Activated T-cell treated with anti-CD3 and anti-CD28 coated beads, Interleukin-2, amount 50 U/mL, for 72 hours (primary cell): ENCODE measurements at places on chromosomes 4 and X. TPM values are rescaled to one million over a fixed set of nuclear protein-coding genes. Genes with fewer than 3 reads are reported as not detected.

DNA sequence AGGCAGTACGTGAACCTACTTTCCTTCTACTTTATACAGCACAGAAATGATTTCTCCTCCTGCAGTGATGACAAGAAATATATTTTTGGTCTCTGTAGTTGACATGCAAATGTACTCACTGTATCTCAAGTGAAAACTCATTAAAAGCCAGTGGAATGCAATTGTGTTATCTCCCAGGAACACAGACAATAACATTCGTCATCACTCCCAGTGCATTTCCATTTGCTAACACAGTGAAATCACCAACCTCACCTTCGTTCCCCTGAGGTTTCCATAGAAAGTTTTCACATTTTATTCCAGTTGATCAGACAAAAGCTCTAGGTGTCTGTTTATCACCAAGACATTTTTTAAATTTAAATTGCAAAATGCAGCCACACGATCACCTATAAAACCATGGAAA is 2.5 kb upstream of the SPANXD start:
- DNase-seq, result no peak

- no peak for DNase-seq
These were observed 105.9 kb upstream of the SCOC start for GRCh38 chr4:140267576-140267975.

GRCh38 chrX:7444967-7445366 is 297.0 kb upstream of the PUDP start:
- DNase-seq, result peak; percentile 17

The FAM9B gene
- not detected for total RNA-seq

DNA sequence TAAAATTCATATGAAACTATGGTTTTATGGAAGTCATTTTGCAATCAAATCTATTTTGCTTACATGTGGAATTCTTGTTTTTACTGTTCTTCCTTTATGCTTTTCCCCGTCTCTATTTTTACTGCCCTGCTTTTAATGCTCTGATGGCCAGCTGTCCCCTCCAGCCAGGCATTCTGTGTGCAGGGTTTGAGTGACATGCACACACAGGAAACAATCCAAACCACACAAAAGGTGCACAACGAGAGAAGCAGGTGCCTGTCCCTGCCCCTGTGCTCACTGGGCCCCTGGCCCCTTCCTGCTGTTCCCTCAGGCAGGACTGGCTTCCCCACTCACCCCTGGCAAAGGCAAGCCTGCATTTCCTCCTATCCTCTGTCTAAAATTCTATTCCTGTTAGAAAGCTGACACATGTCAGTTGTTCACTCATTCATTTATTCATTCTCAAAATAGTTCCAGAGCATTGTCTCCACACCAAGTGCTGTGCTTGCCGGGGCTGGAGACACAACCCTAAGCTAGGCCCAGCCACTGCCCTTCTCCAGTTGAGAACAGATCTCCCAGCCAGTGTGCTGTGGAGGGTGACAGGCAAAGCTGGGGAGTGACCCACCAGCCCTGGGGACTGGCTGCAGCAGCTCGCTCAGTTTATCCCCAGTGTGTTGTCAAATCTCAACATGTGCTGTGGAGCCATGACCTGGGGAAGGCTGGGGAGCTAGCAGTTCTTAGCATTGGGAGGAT is 346.3 kb downstream of the FBXW7 start:
- DNase-seq, result no peak

The STAG2 gene
- total RNA-seq, result 82.1 TPM

DNA sequence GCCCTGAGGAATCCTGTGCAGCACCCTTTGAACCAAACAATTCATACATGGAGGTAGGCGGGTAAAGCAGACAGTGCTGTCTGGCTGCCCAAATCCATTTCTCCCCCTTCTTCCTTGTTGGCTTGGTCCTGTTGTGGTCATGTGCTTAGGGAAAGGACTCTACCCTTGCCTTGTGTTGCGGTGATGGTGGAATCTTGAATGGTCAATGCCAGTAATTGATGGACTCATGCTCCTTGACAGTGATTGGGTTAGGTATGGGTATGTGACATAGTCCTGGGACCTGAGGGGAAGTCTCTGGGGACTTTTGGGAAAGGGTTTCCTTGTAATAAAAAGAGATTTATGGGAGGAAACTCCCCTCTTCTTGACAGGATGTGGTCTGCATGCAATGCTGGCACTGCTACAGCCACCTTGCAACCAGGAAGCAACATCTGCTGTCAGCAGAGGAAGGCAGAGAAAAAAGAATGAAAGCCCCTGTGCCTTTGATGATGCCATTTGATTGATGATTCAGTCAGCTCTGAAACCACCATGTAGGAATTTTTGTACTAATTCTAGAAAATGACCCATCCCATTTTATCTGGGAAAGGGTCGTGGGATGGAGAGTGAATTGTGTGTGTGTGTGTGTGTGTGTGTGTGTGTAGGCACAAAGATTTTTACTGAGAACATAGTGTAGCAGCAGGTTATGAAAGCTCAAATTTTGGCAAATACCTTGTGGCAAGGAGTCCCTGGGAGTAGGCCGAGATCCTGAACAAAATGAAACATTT is 30.0 kb upstream of the HUWE1 start:
- DNase-seq, result peak; percentile 71

DNA sequence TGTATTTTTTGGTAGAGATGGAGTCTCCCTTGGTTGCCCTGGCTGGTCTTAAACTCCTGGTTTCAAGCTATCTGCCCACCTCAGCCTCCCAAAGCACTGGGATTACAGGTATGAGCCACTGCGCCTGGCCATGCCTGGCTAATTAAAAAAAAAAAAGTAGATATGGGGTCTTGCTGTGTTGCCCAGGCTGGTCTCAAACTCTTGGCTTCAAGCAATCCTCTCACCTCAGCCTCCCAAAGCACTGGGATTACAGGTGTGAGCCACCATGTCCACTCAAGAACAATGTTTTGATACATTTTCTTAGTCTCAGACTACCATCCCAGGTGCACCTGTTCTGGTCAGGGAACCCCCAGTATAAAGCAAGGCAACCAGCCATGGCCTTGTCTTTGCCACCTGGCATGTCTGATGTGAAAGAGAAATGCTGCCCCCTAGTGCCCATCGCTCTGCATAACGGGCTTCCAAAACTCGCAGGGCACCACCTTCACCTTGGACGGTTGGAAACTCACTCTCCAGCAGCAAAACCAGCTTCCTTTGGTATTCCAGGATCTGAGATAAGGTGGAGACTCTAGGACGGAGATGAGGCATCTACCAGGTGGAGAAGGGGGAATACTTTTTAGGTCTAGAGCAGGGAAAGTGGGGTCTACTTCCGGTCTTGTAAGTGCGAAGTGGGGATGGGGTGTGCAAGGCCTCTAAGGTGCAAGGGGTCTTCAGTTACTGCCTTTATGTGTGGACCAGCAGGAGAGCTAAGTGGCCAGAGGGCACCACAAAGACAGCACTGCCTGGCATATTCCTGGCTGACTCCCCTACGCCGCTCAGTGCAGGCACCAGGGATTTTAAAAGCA is 47.7 kb upstream of the AFAP1 start:
- peak; percentile 83 for DNase-seq

The F8A3 gene
- total RNA-seq, result 0.23 TPM

GRCh38 chr4:42078184-42078801 is 74.2 kb downstream of the BEND4 start:
- DNase-seq, result no peak

The GABRB1 gene
- not detected for total RNA-seq

DNA sequence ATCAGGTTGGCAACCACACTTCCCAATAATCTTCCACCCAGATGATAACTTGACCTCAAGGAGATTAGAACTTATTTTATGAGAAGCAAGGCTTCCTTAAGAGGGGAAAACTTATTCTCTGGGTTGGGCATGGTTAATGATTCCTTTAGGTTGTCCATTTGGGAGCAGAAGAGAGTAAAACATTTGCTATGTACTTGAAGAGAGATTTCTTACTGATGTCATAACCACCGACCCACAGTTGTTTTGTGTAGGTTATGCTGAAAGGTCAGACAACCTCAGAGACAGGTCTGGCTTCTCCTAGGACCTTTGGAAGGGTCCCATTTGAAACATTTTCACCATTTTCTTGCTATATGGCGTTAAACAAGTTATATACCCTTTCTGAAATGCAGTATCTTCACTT is 56.1 kb downstream of the FAM114A1 start:
- no peak for DNase-seq

The SPANXA1 gene
- not detected for total RNA-seq

DNA sequence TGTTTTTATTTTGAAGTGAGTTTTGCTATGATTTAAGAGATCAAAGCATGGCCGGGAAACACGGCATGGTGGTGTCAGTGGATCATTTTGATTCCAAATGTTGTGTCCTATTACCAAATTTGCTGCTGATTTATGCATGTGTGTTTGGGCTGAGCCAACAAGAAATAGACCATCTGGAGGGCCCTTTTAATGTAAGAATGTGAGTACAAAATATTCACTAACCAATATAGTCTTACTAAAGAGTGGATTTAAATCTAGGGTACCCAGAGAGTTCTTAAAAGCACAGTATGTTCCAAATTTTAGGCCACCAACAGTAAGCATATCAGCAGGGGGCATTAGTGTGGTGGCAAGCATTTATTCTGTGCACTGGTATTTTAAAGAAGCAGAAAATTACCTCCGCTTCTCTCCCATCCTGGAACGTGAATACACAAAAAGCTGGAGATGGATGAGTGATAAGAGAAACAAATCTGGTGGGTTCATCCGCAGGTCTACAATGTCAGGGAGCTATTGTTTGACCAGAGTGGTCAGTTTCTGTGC is 444.4 kb upstream of the IGFBP7 start:
- DNase-seq, result no peak

GRCh38 chr4:95158045-95158444 is 390.7 kb downstream of the UNC5C start:
- no peak for DNase-seq

The CABS1 gene
- not detected for total RNA-seq

The TMPRSS11D gene
- not detected for total RNA-seq

DNA sequence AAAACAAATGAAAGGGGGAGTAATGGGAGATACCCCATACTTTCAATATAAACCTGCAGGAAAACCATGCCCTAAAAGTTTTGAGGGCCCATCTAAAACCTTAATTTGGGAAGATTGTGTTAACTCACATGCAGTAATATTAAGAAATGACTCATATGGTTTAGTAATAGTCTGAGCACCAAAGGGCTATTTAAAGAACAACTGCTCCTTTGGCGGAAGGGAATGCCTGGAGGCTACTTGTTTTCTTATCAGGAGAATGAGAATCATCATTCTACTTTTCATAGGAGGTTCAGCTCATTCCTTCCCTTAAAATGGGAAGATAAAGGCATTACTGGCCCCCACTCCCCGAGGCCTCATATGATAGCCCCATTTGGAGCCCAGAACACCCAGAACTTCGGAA is 47.6 kb downstream of the SPIN3 start:
- DNase-seq, result no peak

- DNase-seq, result no peak
These were observed 38.9 kb downstream of the IGFBP7 start for GRCh38 chr4:57071326-57071725.

The S100G gene
- total RNA-seq, result not detected

DNA sequence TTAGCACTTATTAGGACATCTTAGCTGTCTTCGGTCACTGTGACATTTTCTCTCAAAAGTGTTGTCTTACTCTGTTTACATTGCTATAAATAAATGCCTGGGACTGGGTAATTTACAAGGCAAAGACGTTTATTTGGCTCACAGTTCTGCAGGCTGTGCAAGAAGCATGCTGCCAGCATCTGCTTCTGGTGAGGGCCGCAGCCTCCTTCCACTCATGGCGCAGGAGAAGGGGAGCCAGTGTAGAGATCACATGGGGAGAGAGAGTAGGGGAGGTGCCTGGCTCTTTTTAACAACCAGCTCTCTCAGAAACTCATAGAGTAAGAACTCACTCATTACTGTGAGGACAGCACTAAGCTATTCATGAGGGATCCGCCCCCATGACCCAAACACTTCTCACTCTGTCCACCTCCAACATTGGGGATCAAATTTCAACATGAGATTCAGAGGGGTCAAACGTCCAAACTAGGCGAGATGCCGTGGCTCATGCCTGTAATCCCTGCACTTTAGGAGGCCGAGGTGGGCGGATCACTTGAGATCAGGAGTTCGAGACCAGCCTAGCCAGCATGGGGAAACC is 43.5 kb upstream of the HERC6 start:
- DNase-seq, result no peak

- no peak for DNase-seq
These were observed 145.3 kb upstream of the GALNTL6 start for GRCh38 chr4:171667906-171668305.

The MTNR1A gene
- total RNA-seq, result not detected

- DNase-seq, result no peak
These were observed 14.8 kb downstream of the ELOVL6 start for GRCh38 chr4:110183643-110184042.

GRCh38 chr4:28007693-28008092 is 1147.1 kb downstream of the STIM2 start:
- DNase-seq, result no peak

DNA sequence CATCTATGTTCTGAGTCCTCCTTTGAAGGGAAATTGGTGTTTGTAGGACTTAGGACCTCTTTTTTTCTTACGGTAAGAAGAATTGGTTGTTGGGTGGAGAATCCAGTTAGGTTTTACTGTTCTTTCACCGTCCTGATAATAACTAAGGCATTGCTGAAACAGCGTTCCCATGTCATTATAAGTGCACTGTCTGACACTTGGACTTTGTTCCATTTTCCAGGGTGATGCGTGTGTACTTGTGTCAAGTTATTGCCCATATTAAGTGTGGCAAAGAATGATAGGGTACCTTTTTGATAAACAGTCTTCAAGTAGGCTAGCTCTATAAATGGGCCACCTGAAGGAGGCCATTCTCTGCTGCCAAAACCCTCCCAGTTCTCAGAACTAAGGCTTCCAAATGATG is 119.7 kb downstream of the AASDH start:
- DNase-seq, result no peak

The PPBP gene
- not detected for total RNA-seq

The AFM gene
- not detected for total RNA-seq

DNA sequence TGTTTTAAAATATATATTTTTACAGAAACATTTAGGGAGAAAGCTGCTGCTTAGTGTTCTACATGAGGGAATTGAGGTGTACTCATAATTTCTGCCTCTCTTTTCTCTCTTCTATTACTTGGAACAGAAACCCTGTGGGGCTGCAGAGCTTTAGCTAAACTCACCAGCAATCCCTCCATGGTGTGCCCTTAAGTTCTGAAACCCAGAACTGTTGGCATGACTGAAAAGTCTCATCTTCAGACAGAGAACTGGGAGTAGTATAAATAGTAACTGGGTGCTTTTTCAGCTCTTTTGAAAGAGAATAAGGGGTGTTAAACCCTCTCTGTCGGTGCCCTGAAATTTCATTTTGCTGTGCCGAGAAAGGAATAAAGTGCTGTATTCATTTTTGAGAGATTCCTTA is 294.9 kb upstream of the BOD1L1 start:
- no peak for DNase-seq

DNA sequence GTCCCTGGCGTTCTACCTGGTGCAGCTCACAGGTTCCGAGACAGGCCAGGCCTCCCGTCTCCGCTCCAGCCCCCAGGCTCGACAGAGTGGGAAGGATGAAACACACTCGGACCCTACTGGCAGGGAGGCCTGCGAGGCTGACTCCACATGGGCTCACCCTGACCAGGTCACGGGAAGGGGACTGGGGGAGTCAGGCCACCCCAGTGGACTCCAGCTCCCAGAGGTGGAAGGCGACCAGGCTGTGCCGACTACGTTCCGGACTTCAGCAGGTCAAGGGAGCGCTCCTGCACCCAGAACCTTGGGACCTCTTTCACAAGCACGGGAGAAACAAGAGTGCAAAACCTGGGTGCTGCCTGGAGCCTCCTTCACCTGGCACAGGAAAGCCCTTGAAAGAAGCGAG is 4.6 kb upstream of the IRAK1 start:
- no peak for DNase-seq
